ENCODE measurements at places on chromosomes 16 and 17. TPM values are rescaled to one million over a fixed set of nuclear protein-coding genes. Genes with fewer than 3 reads are reported as not detected.

GRCh38 chr16:10178080-10178479 is 4.1 kb downstream of the GRIN2A start:
- DNase-seq, result no peak

NPIPB6 gene
- total RNA-seq, result 0.28 TPM

GRCh38 chr17:4815043-4815675 is 8.2 kb downstream of the PLD2 start:
- DNase-seq, result no peak

DNA sequence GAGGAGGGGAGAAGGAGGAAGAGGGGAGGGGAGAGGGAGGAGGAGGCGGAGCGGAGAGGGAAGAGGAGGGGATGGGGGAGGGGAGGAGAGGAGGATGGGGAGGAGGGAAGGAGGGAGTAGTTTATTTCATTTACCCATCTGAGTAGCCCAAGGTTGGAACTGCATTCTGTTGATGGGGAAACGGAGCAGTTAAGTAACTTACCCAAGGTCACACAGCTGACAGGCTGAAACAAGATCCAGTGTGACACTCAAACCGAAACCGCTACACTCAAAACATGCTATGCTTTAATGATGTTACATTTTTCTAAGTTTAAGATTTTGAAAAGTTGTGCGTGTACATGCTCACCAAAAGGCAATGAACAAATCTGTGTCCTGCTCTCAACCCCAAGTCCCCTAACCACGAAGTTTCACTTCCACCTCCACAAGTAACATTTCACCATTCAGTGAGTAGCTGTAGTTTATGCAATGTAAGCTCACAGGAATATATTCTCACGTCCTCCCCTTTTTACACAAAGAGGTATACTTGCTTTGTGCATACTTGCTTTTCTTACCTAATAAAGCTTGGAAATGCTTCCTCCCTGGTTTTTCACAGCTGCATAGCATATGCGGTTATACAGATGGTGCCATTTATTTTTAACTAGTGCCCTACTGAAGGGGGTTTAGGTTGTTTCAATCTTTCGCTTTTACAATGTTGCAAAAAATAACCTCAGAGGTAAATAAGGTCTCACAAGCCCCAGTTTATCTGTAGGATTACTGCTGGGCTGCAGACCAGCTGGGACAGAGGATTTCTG is 275.3 kb downstream of the PARN start:
- DNase-seq, result no peak

GRCh38 chr17:60641810-60642220 is 35.8 kb upstream of the BCAS3 start:
- DNase-seq, result peak; percentile 53

CDT1 gene
- total RNA-seq, result 0.50 TPM
